ENCODE measurements at places on chromosomes 2 and 18.

DNA sequence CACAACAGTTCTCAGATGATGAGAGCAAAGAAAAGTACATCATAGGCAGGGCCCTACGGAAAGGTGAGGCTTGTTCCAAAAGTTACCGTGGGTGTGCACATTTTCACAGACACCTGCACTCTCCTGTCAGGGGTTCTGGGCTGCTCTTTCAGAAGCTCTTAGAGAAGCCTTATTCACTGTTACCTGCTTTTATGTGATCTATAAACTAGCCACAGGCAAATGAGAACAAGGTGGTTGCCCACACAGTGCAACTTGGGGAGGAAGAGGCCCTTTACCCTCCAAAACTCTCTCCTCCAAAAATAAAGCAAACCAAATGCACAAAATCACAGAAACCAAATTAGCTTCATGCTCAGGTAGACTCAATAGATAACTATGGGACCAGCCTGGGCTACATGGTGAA lies 11.1 kb upstream of the CUL3 start:
- DNase-seq: no peak

DNA sequence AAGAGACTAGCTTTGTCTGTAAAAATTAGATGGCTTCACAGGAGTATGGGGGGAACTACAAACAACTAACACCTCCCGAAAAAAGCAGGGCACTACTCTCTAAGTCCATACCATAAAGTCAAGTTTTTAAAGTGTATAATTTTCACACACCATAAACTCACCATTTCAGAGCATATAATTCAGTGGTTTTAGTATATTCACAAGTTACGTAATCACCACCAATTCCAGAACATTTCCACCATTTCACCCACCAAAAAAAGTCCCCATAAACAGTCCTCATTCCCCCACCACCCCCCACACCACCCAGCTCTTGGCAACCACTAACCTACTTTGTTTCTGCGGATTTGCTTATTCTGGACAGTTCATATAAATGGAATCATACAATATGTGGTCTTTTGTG lies 33.8 kb downstream of the CFAP36 start:
- no peak for DNase-seq

DNA sequence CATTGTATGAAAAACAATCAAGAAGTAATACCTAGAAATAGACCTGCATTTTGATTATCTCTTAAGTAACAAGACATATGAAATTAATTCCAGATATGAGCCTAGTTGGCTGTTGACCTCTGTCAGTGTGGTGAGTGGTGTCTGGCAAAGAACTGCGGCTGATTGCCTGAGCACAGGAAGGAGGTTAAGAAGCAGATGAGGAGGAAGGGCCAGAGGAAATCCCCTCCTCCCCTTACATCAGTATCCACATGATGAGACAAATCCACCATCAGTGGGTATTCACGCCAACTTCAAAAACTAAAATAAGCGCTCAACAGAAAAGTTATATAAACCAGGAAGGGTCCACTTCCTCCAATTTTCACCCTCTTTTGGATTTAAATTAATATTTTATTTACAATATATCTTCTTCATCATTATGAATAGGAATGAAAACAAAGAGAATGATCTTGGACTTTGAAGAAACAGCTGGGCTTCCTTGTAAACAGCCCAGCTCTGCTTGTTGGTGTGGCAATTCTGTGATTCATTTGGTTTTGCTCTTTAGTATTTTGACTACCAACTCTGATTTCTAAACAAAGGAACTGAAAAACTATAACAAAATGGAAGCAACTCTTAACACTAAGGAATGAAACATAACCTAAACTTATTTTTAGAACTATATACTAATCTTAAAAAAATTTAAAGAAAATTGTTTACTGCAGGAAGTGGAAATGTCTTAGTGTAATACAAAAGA lies 27.3 kb downstream of the RFTN2 start:
- DNase-seq: no peak

DNA sequence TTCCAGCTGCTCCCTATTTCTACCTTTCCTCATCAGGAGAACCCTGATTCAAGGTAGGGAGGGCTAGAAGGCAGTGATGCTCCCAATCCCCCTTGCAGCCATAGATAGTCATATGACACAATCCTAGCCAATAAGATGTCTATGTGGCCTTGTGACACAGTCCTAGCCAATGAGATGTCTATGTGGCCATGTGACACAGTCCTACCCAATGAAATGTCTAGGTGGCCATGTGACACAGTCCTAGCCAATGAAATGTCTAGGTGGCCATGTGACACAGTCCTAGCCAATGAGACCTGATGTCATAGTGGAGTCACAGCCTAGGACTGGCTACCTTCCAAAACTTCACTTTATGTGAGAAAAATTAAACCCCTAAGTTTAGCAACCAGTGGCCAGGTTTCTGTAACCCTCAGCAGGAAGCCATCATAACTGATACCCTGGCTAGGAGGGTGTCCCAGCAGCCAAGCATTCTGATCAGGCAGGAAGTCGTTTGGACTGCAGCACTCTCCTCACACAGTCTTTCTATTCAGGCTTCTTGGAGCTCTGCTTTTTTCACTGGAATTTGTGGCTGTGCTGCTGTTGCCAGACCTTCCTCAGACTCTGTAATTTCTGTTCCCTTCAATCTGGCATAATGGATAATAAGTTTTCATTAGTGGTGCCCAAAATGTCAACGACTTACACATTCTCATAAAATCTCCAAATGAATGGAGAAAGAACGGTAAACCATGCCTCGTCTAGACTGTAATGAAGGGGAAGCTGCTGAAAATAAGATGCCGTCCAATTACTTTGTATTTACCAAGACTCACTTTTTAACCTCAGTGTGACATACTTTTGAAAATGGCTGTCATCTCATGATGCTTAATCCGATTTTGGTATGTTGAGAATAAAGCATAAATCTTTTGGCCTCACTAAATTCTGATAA lies 165.0 kb upstream of the NCKAP5 start:
- no peak for DNase-seq

DNA sequence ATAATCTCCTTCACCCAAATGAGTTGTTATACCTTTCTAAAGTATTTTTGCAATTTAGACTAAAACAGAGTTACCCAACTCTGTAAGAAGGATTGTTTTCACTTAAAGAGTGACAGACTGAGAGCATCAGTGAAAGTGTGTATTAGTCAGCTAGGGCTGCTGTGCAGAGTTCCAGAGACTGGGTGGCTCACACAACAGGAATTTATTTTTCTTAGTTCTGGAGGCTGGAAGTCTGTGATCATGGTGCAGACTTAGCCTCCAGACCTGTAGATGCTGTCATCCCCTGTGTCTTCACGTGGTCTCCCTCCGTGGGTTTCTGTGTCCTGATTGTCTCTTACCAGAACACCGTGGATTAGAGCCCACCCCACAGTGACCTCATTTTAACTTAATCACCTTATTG lies 40.0 kb downstream of the BCL2L11 start:
- DNase-seq: no peak

- DNase-seq: no peak
Measured at GRCh38 chr2:127640082-127641072, 5.6 kb upstream of the GPR17 start.

GRCh38 chr18:68233018-68233417 lies 481.9 kb downstream of the TMX3 start:
- no peak for DNase-seq

DNA sequence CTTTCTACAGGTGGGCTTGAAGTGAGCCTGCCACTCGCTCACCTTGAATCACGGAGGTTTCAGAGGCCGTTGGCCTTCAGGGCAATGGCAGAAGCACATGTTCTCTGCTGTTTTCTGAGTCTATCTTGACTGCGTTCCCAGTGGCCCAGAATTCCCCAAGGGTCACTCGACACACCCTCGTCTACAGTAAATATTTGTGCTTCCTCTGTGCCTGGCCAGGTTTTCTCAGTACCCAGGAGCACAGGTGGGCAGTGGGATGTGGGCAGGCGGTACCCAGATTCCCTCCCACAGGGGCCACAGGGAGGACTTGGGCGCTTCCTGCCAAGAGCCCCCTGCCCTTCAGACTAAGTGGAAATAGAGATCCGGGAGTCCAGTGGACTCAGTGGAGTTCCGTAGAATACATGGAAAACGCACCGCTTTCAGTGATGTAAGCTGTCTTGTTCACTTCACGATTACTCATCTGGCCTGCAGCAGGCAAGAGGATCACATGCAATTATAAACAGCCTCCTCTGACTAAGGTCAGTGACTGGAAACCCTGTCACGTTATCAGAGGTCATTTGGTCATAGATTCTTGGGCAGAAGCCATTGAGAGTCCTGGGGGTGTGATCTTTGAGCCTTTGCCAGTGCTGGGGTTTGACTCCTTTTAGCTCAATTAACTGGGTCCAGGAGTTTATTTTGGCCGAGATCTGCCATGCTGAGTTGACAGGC lies 179.8 kb downstream of the NEDD4L start:
- no peak for DNase-seq

GRCh38 chr18:6504605-6505497 lies 90.1 kb upstream of the L3MBTL4 start:
- no peak for DNase-seq

- DNase-seq: no peak
Measured at GRCh38 chr2:145360129-145360790, 840.3 kb upstream of the ZEB2 start.

DNA sequence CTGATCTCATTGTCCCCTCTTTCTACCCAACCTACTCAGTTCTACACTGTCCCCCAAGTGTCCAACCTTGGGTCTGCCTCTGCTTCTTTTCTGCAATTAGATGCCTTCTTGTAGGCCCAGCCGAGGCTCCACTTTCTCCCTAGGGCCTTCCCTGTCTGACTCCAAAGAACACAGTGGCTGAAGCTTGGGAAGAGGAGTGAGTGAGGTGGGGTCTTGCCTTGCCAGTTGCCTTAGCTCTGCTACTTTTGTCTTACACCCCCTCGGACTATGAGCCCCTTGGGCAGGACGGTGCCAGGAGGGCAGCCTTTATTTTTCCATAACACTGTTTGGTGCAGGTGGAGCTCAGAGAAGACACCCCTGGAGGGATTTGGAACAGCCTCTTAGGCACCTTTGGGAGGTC lies 345.1 kb downstream of the CYP26B1 start:
- DNase-seq: no peak

- no peak for DNase-seq
Measured at GRCh38 chr18:46199515-46200147, 95.4 kb downstream of the HAUS1 start.

- no peak for DNase-seq
Measured at GRCh38 chr2:45001869-45002385, 7.3 kb downstream of the SIX2 start.

GRCh38 chr2:40396124-40396523 lies 55.8 kb downstream of the SLC8A1 start:
- DNase-seq: no peak

DNA sequence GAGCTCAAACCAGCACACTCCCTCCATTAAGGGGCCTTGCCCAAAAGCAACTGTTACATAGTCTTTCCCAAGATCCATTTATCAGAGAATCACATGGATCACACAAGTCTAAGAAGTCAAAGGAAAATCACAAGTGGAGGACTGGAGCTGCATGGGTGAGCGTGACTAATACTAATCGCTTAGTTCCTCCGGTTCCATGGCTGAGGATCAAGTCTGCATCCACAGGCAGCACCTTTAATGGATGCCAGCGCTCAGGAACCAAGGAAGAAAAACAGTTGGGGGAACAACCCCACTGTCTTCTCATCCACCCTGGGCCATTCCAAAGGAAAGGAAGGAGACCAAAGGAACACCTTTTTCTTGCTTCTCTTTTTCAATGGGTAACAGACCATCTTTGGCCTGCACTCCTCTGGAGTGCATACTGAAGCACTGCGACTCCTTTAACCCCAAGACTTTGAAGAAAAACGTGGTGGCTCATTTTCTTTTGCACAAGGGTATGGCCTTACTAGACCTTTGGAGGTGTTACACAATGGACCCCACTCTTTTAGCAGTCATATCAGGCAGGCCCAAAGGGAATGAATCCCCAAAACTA lies 9.2 kb upstream of the WDR33 start:
- DNase-seq: no peak

GRCh38 chr18:8750954-8751415 lies 45.6 kb downstream of the MTCL1 start:
- DNase-seq: no peak

DNA sequence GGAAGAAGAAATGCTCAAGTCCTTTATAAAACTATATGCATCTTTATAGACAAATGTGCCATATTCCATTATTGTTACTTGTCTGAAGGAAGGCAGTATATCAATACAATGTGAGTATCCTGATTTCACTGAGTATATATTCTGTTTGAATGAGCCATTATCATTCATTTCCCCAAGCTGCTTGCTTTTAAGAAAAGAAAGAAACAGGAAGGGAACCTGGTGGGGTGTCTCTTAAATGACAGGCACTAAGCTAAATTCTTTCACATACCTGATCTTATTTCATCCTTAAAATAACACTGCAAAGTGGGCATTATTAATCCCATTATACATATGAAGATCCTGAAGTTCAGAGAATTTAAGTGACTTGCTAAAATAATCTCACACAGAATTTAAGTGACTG lies 307.9 kb downstream of the SLC8A1 start:
- no peak for DNase-seq

DNA sequence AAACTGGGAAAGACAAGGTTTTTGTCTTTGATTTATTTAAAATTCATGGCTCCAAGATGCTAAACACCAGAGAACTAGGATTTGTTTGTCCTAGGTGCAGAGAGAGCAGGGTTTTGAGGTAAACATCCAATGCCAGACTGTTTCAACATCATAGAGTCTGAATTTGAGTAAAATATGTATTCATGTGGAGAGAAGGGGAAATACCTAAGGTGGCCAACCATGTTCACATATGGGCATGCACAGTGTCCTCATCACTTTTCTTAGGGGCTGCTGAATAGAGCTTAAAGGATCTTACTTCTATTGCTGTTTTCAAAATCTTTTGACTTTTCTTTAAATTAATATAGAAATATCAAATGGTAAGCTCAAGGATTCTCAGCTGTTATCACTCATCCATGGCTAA lies 287.0 kb upstream of the CCDC68 start:
- no peak for DNase-seq

DNA sequence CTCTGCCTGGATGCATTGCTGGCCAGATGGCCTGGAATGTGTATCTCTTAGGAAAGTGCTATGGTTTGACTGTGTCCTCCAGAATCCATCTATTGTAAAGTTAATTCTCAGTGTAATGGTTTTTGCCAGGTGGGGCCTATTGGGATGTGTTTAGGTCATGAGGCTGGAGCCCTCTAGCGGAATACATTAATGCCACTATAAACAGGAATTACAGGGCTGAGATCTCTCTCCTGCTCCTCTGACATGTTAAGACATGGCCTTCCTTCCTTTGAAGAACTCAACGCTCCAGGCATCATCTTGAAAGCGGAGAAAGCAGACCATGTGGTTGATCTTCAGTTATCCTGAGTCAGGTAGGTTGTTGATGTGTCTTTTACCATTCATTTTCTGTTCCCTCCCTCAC lies 276.4 kb downstream of the RPIA start:
- DNase-seq: no peak

DNA sequence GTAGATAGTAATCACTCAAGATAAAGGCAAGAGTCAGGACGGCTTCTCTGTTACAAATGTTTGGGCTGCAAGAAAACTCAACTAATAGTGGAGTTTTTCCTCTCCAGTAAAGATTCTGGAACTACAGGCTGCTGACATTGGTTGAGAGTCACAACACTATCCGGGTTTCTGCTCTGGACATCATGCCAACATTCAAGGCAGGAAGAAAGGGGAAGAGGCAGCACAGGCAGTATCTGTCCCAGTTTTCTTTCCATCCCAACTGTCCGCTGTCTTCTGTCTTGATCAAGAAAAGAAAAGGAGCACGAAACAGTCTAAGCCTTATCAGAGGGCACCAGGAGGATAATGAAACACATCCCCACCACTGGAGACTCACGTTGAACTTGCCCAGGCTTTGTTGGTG lies 132.1 kb downstream of the MAIP1 start:
- no peak for DNase-seq
